ENCODE measurements at places on chromosomes 4 and X. TPM values are rescaled to one million over a fixed set of nuclear protein-coding genes. Genes with fewer than 3 reads are reported as not detected.

Gene CCDC120
- 11.9 TPM for polyA plus RNA-seq

Gene FREM3
- 0.16 TPM for polyA plus RNA-seq

Gene RBM47
- polyA plus RNA-seq, result 91.3 TPM

Gene OPHN1
- polyA plus RNA-seq, result 12.5 TPM

Gene BEX4
- 156 TPM for polyA plus RNA-seq

Gene TBC1D8B
- 5.9 TPM for polyA plus RNA-seq

Gene HMGB3
- 148 TPM for polyA plus RNA-seq

Gene NCAPG
- 28.6 TPM for polyA plus RNA-seq

Gene GK2
- polyA plus RNA-seq, result not detected

- no peak for DNase-seq
Measured at GRCh38 chr4:117821834-117822233, 212.5 kb upstream of the NDST3 start.

DNA sequence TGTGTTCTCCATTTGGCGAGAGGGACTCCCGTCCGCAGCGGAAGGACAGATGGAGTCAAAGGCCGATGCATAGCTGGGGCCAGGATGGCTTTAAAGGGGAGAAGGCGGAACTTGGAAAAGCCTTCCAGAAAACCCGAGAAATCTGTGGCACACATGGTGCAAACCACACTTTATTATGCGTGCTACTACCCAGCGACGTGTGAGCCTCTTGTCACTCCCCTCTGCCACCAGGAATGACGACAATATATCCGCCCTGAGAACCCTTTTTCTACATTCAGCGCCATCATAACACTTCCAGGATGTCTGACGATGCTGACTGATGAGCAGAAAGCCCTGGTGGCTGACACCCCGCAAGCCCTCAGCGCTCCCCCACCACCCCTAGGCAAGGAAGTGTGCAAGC, 689 bp upstream of the DCHS2 start:
- DNase-seq, result no peak

DNA sequence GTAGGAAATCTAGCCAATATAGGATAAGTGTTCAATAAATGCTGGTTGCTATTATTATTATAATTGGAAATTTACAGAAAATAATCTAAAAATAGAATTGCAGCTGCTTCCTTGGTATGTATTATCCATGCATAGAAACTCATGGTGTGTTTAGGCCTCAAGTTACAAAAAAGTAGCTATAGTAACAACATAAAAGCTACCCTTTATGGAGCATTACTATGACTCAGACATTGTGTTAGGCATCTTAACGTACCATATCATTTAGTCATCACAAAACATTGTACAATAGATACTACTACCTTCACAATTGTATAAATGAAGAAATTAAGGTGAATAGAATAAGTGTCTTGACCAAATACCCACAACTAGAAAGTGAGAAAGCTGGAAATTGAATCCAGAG, 126.9 kb upstream of the NRK start:
- no peak for DNase-seq

DNA sequence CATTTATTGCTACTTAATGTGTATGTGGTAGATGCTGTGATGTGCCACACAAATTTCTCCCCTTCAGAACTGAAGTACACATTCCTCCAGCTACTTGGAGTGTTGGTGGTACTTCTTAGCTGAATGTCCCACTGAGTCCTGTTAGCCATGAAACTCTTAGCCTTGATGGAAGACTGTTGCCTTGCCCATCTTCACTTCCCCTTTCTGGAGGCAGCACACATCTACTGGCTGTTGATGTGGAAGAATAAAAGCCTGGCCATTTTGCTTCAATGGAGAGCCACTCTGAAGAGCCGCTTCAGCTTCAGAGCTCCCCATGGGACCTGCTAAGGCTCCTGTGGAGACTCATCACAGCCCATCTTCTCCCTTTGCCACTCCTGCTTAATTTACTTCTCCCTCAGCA, 157.7 kb upstream of the PITX2 start:
- no peak for DNase-seq

DNA sequence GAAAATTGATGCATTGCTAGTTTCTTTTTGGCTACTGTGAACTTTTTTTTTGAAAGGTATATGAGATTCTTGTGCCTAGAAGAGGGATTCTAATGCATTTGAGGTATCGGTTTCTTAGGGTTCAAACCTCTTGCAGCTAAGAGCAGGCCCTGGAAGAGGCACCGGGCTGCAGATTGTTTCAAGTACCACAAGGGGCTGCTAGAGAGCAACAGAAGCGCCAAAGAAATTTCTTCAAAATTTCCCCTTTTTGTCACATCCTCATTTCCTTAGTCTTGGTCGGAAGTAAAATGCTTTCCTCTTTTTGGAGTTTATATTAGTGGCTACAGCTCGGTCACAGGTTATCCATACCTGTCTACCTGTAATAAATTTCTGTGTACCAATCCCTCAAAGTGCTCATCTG, 89.8 kb downstream of the PDGFRA start:
- peak; percentile 33 for DNase-seq

GRCh38 chrX:50988649-50989048, 78.1 kb downstream of the BMP15 start:
- peak; percentile 45 for DNase-seq

- DNase-seq, result no peak
Measured at GRCh38 chr4:2138846-2139500, 79.8 kb downstream of the NAT8L start.

DNA sequence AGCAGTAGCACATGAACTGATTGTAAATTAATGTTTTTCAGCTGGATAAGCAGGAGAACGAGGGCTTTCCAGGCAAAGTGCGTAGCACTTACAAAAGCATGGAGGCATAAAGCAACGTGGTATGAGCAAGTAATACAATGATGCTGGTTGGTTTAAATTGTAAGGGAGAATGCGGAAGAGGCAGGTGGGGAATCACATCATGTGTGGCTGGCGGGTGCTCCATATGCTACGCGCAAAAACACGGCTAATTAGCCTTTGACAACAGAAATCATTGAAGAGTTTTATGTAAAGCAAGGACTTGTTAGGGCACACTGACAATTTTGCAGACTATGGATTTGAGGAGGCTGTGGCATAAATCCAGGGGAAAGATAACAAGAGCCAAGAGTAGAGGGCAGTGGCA, 14.6 kb downstream of the SYTL4 start:
- no peak for DNase-seq

- no peak for DNase-seq
Measured at GRCh38 chr4:57018980-57019379, 40.3 kb downstream of the POLR2B start.

DNA sequence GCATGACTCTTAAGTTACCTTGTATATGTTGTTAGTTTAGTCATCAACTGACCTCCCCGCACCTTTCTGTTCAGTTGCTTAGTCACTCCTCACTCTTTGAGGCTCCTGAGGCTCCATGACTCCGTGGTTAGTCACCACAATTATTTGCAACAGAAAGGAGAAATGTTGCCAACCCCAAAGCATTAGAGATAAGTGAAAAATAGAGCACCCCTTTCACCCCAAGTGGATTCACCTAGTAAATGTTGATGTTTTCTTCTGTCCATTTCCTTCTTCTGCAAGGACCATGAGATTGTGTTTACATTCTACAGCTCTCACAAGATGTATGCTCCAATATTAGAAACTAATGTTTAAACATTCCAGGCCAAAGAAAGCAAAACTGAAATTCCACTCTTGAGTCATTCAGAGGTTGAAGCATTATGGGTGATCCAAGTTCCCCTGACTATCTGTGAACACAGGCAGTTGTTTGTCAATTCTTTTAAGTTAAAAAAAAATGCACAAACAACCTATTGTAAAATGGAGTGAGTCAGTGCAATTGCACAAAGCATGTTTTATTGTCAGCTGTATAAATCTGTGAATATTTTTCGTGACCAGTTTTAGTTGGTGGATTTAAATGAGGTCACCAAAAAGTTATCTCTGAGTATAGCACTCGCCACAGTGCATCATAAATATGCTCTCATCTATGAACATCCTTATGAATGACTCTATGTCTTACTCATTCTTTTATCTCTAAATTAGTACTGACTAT, 552.4 kb upstream of the MAGEB2 start:
- DNase-seq, result peak; percentile 19

DNA sequence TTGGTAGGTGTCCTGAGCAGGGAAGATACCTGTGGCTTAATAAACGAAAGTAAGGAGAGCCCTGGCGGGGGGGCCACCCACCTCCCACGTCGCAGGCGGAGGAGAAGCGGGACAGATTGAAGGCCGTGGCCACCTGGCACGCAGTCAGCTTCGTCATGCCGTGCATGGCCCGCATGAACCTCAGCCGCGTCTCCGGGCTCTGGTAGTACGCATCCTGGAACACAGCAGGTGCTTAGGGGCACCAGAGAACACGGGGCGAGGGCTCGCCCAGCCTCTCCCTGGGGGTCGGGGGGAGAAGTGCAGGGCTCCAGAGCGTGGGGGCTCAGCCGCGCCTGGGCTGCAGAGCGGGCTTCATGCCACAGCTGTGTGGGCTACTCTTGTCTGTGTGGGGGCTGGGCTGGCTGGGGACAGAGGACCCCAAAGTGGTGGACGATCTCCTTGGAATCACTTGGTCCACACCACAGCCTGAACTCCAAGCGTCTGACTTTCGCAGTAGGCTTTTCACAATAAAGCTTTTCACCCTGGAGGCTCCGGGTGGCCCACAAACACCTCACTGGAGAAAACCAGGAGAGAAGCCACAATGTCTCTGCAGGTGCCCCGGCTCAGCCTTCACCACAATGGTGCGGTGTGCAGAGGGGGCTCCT, 27.1 kb upstream of the SLC25A6 start:
- no peak for DNase-seq

GRCh38 chr4:94334962-94335361, 7.7 kb downstream of the HPGDS start:
- no peak for DNase-seq

- no peak for DNase-seq
Measured at GRCh38 chr4:144499777-144500176, 146.2 kb upstream of the HHIP start.

- no peak for DNase-seq
Measured at GRCh38 chrX:119755981-119756533, 2.3 kb upstream of the SOWAHD start.

- DNase-seq, result no peak
Measured at GRCh38 chr4:64330143-64330542, 79.1 kb downstream of the TECRL start.

DNA sequence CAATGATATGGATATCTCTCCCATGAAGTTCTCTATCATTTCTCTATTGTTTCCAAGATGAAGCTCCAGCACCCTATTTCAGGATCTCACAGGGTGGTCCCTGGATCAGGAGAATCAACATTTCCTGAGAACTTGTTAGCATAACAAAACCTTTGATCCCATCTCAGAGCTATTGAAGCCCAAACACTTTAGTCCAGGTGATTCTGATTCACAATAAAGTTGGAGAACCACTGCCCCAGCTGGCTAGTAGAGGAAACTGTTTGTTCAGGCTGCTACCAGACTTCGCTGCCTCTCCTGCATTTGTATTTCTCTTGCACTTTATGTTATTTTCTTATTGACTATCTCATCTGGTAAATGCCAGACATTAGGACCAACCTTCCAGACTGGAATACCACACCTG, 65.4 kb downstream of the CEP44 start:
- no peak for DNase-seq

DNA sequence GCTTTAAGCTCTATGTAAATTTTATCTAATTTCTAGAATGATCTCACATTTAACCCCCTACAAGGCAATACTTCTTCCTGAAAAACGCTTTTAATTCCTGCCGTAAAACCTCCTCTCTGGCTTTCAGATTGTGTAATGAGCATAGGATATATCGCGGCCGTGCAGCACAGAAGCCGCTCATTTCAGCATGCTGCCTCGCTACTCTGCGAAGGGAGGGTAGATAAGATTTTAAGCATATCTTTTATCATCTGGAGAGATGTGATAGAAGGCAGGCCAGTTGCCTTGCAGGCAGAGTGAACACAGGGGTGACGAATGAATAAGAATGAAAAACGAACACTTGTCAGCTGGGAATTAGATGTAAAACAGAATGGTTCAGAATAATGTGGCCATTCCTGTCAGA, 265.5 kb downstream of the UNC5C start:
- no peak for DNase-seq

- no peak for DNase-seq
Measured at GRCh38 chr4:64248186-64248585, 161.1 kb downstream of the TECRL start.

DNA sequence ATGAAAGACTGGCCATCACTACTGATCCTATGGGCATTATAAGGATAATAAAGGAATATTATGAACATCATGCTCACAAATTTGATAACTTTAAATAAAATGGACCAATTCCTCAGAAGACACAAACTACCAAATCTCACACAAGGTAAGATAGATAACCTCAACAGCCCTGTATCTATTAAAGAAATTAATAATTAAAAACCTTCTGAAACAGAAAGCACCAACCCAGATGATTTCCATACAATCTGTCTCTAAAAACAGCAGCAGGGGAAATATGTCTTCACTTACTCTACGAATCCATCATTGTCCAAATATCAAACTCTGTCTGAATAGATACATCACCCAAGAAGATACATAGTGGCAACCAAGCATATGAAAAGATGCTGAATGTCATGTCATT, 55.2 kb downstream of the LCORL start:
- no peak for DNase-seq

- DNase-seq, result peak; percentile 66
Measured at GRCh38 chr4:78552389-78553042, 946 bp downstream of the ANXA3 start.

GRCh38 chrX:142250502-142250901, 45.4 kb upstream of the MAGEC2 start:
- DNase-seq, result no peak
